ENCODE measurements at places on chromosomes 16 and 17.

- peaks cover 27% of the 10 kb centered on the region for H3K4me1 ChIP-seq
- no peaks in the 10 kb centered on the region for H3K27me3 ChIP-seq
- DNase-seq = no peak
- H3K27ac ChIP-seq = peak overlapping the region; percentile 62
- H3K4me3 ChIP-seq = no peak overlapping the region
- peaks cover 9% of the 10 kb centered on the region for H3K36me3 ChIP-seq
These were observed 55.7 kb downstream of the TAOK1 start for GRCh38 chr17:29445844-29446243.

DNA sequence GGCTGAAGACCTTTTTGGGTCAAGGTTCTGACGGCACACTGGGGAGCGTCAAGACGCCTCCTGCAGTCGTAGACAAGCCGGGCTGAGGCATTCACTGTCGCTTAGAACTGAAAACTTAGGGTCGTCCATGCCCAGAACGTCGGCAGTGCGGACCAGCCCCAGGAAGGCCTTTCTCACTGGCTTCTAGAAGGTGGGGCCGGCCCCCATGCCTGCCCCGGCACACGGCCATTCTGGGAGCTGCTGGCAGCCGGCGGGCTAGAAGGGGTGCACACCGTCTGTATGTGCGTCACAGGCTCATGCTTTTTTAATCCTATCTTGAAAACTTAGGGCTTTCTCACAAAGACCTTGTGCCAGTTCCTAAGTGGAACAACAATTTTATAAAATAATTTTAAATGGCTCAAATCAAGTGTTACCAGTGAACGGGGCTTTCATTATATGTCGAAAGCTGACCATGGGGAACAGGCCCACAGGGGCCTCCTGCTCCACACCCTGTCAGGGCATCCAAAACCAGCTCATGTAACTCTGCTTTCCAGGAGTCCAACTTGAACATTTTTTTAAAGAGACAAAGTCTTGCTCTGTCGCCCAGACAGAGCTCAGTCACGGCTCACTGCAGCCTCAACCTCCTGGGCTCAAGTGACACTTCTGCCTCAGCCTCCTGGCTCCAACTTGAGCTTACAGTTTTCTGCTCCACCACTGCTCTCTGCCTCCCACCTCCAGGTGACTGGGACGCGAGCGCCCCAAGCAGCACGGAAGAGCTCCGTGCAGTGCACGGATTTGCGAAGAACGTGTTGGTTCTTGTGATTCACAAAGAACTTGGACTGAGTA, 111.2 kb downstream of the ANKRD11 start:
- peak overlapping the region; percentile 17 for H3K27ac ChIP-seq
- no peaks in the 10 kb centered on the region for H3K27me3 ChIP-seq
- DNase-seq = no peak
- peaks cover 27% of the 10 kb centered on the region for H3K36me3 ChIP-seq
- H3K4me3 ChIP-seq = no peak overlapping the region

- no peak for DNase-seq
- no peak overlapping the region for H3K4me3 ChIP-seq
- peaks cover 50% of the 10 kb centered on the region for H3K4me1 ChIP-seq
- H3K27me3 ChIP-seq = no peaks in the 10 kb centered on the region
- H3K27ac ChIP-seq = no peak overlapping the region
These were observed 2.2 kb upstream of the SLC12A3 start for GRCh38 chr16:56862776-56863175.

DNA sequence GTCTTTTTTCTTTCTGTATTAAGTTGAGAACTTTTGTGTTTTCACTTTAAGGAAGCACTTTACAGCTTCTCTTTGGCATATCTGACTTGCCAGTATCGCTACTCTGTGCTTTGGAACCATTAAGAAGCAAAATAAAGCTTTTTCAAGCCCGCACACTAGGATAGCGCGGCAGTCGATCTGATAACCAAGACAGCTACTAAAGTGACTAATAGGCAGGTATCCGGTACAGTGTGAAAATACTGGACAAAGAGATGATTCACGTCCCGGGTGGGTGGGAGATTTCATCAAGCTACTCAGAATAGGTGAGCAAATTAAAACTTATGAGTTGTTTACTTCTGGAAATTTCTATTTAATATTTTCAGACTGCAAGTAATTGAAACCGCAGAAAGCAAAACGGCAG, 53.8 kb downstream of the SHISA6 start:
- H3K4me3 ChIP-seq = no peak overlapping the region
- no peaks in the 10 kb centered on the region for H3K4me1 ChIP-seq
- no peak overlapping the region for H3K27ac ChIP-seq
- H3K27me3 ChIP-seq = no peaks in the 10 kb centered on the region

- H3K4me1 ChIP-seq = no peaks in the 10 kb centered on the region
- DNase-seq = no peak
- no peak overlapping the region for H3K27ac ChIP-seq
- no peaks in the 10 kb centered on the region for H3K27me3 ChIP-seq
- no peak overlapping the region for H3K4me3 ChIP-seq
These were observed 390.8 kb downstream of the CPPED1 start for GRCh38 chr16:12412890-12413289.

- H3K36me3 ChIP-seq = peaks cover 26% of the 10 kb centered on the region
- DNase-seq = peak; percentile 76
- H3K27me3 ChIP-seq = no peaks in the 10 kb centered on the region
These were observed 36.2 kb downstream of the USP10 start for GRCh38 chr16:84735849-84736586.

- peaks cover 6% of the 10 kb centered on the region for H3K36me3 ChIP-seq
- no peak overlapping the region for H3K4me3 ChIP-seq
- no peak for DNase-seq
- no peaks in the 10 kb centered on the region for H3K27me3 ChIP-seq
- peaks cover 2% of the 10 kb centered on the region for H3K4me1 ChIP-seq
These were observed 94.1 kb downstream of the USP32 start for GRCh38 chr17:60297760-60298401.

DNA sequence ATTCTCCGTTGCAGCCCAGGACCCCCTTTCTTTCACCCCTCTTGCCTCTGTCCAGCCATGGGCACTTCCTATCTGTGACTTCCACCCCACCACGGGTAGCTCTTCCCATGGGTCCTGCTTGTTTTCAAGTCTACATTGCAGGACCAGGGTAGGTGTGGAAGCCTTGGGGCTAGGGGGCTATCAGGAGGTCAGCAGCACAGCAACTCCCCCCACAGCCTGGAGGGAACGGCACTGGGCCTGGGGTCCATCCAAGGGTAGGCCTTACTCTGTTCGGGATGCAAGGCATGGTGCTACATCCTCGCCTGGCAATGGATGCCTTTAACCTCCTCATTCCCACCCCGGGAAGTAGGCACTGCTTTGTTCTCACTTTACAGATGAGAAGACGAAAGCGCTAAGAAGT, 109.3 kb downstream of the IRX5 start:
- no peak for DNase-seq
- no peaks in the 10 kb centered on the region for H3K36me3 ChIP-seq
- no peak overlapping the region for H3K27ac ChIP-seq
- H3K4me3 ChIP-seq = no peak overlapping the region

Measured in activated CD4-positive, alpha-beta T cell treated with anti-CD3 and anti-CD28 coated beads, Interleukin-2, amount 10 ng/mL, durations not matched to agents 24 days and 14 days (primary cell).